ENCODE measurements at places on chromosomes 12 and 14.
A peak's percentile ranks its signal among the peaks of the same experiment; 100 is the strongest.

GRCh38 chr14:51581017-51581881 is 70.5 kb upstream of the FRMD6 start:
- no peak for DNase-seq

DNA sequence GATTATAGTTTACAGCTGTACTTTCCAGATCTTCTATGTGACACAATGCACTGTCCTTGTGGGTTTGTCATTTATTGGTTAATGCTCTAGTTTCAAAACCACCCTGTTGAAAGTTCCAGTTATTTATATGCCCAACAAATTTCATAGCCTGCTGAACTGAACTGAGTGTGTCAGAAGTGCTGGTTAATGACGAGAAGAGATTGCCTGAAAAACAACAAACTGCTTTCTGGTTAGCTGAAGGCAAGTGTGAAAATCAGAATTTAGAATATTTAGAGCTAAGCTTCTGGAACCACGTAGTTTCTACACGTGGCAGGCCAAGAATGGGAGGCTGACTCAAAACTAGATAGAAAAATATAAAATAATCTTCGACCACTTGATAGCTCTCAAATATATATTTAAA is 19.1 kb upstream of the RIN3 start:
- no peak for DNase-seq

GRCh38 chr12:44088647-44089046 is 252.8 kb downstream of the TMEM117 start:
- DNase-seq: no peak

- DNase-seq: no peak
Observed at GRCh38 chr12:109951751-109952150, 44.4 kb downstream of the GIT2 start.

GRCh38 chr12:94042321-94042720 is 106.1 kb upstream of the PLXNC1 start:
- DNase-seq: no peak

GRCh38 chr14:104787736-104788135 is 7.8 kb downstream of the AKT1 start:
- DNase-seq: no peak

- DNase-seq: no peak
Observed at GRCh38 chr14:93142854-93143652, 27.3 kb upstream of the ITPK1 start.

GRCh38 chr14:70955543-70956480 is 48.6 kb downstream of the PCNX1 start:
- DNase-seq: peak; percentile 35

DNA sequence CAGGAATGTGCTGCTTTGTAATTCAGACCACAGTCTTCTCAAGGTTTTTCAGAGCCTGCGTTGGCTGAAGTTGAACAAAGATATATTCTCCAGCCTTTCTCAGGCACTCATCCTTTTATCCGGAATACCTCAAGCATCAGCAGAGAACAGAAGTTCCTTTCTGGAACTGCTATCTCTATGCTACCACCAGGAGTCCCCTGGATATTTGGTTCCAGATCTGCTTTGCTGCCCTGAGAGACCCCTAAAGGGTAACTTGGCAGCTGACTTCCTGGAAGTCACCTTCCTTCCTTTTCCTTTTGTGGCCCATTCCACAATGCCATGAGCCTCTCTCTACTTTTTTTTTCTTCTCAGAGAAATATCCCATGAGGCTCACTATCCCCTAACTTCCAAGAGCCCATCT is 188.2 kb downstream of the PLCZ1 start:
- DNase-seq: no peak

- peak; percentile 4 for DNase-seq
Observed at GRCh38 chr12:127293507-127294310, 973.3 kb upstream of the TMEM132C start.

Measured in T follicular helper cell (primary cell).